Common myeloid progenitor, CD34-positive (primary cell): ENCODE measurements at places on chromosomes 2 and 18.

GRCh38 chr2:11024259-11024645 is 112.5 kb downstream of the KCNF1 start:
- no peak for DNase-seq

DNA sequence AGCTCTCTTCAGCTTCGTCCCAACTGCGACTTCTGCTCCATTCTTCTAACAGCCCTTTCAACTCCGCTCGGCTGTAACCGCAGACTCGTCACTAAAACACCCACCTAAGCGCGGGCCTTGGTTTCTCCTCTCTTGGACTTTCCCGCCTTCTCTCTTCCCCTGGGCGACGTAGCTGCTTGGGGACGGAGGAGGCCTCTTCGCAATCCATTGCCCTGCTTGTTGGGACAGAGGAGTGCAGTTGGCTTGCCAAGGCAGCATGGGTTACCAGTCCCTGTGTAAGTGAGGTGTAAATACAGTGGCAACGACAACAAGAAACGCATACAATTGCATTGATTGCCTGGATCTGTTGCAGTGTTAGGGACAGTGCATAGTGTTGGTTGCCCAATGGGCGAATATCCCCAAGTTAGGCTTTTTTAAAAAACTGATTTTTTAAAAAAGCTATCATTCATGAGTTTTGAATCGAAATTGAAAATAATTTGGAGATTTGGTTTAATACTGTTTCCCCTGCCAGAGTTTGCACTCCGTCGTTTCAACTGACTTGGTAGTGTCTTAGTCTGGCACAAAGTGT is 484 bp upstream of the DARS1 start:
- DNase-seq, result peak; percentile 74

DNA sequence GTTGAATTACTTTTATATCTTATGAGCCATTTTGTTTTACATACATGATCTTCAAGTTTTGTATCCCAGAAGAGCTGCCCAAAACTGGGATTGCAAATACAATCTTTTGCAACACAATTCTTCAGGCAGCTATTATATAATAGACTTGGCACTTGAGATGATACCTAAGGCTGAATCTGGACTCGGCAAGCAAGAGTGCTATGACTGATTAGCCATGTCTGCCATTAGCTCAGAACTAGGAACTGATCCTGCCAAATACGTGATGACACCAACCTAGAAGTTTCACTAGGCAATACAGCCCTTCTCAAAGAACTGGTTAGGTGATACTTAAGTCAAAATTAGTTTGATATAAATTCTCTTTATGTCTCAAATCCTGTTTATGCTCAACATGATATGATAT is 619.6 kb downstream of the CPS1 start:
- DNase-seq, result no peak

GRCh38 chr2:105110295-105110829 is 72.5 kb downstream of the MRPS9 start:
- DNase-seq, result no peak

DNA sequence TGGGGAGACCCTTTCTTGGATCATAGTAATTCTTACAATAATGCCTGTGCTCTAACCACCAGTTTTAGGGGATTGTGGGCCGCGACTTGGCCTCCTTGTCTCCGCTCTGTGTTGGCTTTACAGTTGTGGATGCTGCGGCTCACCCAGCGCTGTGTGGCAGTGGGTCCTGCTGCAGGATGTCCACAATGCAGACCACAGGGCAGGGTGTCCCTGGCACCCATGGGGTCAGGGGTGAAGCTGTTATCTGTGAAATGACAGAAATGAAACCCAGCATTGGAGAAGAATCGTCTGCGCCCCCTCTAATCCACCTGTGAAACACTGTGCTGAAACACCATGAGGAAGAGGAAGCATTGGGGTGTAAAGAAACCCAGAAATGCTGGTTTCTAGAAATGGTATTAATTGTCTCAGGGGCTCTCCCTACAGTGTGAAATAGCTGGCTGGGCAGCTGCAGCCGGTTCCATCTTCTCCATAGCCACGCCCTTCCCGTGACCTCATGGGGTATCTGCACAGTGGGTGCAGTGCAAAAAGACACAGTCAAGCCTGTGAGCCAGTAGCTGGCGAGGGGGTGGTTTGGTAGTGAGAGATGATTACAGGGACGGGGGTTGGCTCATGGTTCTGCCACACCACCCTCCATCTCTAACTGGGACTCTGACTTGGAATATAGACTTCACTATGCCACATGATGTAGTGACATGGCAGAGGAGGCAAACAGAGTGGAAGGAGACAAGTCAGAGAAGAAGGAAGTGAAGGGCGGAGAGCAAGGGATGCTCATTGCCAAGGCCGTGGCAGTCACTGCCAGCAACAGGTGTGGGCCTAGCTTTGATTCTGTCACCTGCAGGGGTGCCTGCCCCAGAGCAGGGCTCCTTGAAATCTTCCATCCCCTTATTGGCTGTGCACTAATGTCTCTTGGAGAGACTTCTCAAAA is 16.2 kb downstream of the INPP4A start:
- no peak for DNase-seq

DNA sequence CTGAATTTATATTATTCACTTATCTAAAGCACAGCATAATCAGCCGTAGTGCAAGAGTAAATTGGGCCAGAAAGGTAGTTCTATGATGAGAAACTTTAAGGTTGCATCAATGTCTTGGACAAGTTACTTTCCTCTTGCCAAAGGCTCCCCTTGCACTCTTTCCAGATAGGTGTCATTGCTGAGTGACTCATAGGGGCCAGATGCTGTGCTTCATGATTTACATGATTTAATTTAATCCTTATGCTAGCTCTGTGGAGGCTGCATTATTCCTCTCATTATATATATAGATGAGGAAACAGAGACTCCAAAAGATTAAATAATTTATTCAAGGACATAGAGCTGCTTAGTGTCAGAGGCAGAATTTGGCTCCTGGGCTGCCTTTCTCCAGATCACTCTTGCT is 5.0 kb downstream of the CFAP221 start:
- no peak for DNase-seq

DNA sequence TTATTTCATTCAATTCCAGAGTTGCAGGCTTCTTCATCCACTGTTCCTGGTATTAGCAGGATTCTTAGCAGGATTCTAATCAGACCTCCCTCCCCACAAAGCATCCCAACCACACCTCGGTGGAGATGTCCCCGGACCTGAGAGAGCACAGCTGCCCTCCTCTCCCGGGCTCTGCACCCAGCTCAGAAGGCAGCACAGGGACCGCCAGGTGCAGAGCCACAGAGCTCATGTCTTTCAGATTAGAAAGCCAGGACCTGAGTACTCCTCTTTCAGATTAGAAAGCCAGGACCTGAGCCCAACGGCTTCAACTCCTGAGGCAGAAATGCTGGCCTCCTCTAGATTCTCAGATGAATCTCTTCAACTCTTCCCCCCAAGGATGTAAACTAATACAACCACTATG is 152.3 kb downstream of the MYO5B start:
- no peak for DNase-seq

DNA sequence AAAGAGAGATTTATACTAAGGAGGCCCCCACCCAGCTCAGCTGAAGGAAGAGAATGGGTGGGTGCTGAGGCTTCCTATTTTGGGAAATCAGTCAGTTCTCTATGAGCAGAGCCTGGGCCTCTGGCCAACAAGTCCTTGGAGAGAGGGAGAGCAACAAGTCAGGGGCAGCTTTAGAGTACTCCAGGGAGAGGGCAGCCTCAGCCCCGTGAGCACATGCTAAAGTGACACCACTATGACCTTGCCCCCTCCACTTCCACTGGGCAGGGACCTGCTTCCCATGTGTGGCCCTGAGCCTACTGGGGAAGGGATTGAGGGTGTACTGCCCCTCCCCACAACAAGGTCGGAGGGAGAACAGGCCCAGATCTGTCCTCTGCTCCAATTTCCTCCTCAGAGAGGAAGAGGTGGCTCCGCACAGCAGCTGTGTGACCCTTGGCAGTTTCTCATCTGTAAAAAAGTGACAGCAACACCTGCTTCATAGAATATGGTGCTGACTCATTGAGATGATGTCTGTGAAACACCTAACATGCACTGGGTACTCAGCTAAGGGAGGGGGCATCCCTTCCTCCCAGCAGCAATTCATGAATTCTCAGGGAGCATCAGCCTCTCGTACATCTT is 72.9 kb downstream of the CLHC1 start:
- peak; percentile 79 for DNase-seq

DNA sequence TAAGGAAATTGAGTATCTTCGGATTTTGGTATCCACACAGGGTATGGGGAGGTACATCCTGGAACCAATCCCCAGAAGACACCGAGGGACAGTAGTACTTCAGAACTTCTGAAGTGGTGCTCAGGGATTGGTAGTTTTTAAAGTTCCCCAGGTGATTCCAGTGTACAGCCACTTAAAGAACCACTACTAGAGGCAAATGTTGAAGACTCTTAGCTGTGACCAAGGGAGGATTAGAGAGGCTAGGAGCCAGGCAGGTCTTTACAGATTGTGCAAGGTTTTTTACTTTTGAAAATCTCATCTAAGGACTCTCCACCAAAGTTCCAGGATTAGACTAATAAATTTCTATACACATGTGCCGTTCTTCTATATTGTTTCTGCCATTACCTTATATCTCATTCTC is 52.9 kb upstream of the GLS start:
- no peak for DNase-seq

DNA sequence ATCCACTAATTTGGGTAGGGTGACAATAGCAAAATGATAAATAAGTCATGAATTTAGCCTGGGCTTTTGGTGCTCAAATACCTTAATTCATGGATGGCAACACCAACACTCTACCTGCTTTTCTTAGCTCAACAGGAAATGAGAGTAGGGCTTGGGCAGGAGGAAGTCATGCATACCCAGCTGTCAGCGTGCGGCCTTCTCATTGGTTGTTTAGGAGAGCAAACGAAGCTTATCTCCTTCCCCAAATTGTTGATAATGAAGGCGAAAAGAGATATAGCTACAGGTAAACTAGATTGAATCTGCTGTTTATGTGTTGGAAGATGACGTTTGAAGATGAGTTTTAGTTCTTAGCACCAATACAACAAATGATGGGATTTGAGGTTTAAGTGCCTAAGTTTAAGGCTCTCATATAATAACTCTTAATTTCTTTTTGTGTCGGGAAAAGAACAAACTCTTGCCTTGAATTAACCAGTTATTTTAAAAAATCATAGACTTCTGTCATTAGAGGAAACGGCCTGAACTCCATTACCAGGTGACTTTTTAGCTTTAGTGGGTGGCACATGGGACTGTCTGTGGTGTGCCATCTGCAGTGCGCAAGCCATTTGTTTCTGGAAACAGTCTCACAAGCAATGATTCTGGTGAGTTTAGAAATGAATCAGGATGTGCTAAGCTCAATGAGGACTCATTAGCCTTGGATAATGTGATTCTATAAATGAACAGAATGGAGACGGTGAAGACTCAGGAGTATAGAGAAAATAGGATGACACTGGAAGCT is 19.8 kb downstream of the MAP4K4 start:
- peak; percentile 33 for DNase-seq

GRCh38 chr2:145399131-145399530 is 879.2 kb upstream of the ZEB2 start:
- no peak for DNase-seq
